ENCODE measurements at places on chromosomes 12 and 14.

DNA sequence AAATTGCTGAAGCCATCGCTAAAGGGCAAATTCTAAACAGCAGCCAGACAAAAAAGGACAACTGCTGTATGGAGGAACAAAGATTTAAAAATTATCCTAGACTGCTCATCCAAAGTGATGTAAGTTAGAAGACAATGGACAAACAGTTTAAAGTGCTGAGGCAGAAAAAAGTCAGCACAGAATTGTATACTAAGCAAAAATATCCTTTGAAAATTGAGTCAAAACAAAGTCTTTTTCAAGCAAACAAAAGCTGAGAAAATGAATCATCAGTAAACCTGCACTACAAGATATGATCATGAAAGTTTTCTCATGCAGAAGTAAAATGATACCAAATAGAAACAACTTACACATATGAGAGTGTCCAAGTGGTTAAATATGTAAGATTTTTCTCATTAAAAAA is 43.6 kb downstream of the EML5 start:
- DNase-seq: no peak

- no peak for DNase-seq
Measured at GRCh38 chr12:55112378-55112875, 13.8 kb upstream of the OR9K2 start.

GRCh38 chr12:48160046-48160445 is 2.7 kb upstream of the ASB8 start:
- DNase-seq: no peak

- no peak for DNase-seq
Measured at GRCh38 chr14:75905147-75905904, 76.5 kb downstream of the TGFB3 start.

GRCh38 chr14:102293781-102294180 is 11.2 kb downstream of the MOK start:
- DNase-seq: no peak

- DNase-seq: no peak
Measured at GRCh38 chr12:97638739-97639138, 176.1 kb downstream of the RMST start.

GRCh38 chr12:94174576-94174975 is 26.2 kb downstream of the PLXNC1 start:
- DNase-seq: no peak

GRCh38 chr12:131860472-131861260 is 32.5 kb downstream of the MMP17 start:
- DNase-seq: peak; percentile 85

DNA sequence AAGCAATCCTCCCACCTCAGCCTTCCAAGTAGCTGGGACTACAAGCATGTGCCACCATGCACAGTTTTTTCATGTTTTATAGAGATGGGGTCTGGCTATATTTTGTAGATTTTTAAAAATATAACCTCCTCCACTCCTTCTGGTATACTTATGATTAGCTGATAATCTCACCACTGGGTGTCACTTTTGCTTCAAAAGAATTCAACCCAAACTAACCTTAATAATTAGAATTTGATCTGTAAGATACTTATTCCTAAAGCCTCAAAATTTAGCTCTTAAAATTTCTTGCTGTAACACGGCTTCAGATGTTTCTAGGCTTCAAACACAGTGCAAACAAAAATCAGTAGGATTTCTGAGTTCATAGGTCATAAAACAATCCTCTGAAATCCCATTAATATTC is 130.3 kb downstream of the CEP83 start:
- no peak for DNase-seq

- no peak for DNase-seq
Measured at GRCh38 chr12:6084969-6085450, 39.5 kb downstream of the VWF start.

- DNase-seq: no peak
Measured at GRCh38 chr12:48183876-48184548, 568 bp downstream of the CCDC184 start.

DNA sequence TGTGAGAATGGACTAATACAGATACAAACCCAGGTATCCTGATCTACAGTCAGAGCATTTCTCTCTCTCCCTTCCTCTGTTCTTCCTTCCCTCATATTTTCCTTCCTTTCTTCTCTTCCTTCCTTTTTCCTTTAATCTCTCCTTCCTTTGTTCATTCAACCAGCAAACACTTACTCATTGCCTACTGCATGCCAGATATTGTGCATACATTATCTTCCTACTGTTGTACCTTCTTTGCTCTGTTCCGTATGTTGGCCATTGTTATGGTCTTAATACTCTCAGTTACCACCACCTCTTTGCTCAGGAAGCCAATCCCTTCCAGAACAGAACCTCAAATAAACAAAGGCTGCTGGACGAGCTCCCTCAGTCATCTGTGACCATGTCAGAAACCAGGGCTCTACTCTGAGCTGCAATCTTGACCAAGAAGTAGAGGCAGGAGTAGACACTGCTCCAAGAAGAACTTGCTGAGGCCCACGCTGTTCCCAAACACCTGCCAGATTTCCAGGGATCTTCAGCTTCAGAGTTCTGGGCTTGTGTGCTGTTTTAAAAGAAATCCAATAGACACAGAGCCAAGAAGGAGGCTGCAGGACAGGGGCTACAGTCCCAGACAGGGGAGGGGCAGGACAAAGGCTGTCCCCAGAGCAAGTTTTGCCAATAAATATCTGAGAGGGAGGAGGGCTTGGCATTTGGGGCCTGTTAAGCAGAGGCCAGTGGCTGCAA is 526.7 kb upstream of the TBX3 start:
- DNase-seq: no peak

DNA sequence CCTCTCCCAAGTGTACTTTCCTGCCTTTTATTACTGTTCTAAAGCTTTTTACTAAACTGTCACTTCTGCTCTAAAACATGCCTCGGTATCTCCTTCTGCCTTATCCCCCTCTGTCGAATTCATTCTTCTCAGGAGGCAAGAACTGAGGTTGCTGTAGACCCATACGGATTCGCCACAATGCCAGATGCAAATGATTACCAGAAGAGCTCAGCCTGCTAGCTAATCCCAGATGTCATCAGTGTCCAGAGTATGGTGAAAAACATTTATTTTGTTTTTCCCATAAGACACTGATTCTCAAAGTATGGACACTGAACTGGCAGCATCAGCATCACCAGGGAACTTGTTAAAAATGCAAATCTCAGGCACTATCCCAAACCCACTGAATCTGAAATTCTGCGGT is 359.3 kb downstream of the TMTC2 start:
- no peak for DNase-seq

- no peak for DNase-seq
Measured at GRCh38 chr12:122028905-122029560, 7.3 kb downstream of the BCL7A start.

DNA sequence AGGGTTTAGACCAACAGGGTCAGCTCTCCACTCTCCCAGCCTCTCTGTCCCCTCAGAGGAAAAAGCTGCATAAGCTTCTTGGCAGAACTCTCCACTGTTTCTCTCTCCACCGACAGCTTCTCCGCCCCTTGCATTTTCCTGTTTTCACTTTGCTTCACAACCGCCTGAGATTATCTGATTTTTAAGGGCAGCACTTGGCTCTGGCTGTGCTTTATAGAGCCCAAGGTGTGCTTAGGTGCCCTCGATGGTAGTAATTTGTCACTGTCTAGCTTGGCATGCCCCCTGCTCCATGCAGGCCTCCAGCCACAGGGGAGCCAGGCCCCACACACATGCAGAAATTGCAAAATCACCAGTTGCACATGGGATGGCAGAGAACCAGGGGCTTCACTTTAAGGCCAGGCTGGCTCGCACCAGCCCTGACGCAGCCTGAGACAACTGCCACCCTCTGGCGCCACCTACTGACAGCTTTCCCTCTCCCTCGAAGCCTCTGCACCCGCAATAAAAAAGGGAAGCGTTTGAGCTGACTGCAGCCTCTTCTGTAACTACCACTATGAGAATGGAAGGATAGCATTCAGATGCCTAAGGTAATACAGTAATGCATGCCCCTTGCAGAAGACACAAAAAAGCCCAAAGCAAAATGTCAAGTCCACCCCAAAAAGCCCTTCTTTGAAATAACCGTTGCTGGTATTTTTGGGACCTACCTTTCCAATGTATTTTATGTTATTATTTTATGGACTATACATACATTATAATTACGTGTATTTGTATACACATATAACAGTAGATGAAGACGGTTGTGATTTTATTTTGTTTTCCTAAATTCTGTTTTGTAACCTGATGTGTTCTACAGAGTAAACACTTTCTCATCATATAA is 32.0 kb upstream of the RIMBP2 start:
- peak; percentile 86 for DNase-seq

GRCh38 chr12:25957793-25958427 is 572 bp upstream of the RASSF8 start:
- peak; percentile 33 for DNase-seq

GRCh38 chr12:30200864-30201263 is 417.1 kb upstream of the TMTC1 start:
- peak; percentile 40 for DNase-seq

- no peak for DNase-seq
Measured at GRCh38 chr12:53493610-53494391, 5.5 kb downstream of the MAP3K12 start.

DNA sequence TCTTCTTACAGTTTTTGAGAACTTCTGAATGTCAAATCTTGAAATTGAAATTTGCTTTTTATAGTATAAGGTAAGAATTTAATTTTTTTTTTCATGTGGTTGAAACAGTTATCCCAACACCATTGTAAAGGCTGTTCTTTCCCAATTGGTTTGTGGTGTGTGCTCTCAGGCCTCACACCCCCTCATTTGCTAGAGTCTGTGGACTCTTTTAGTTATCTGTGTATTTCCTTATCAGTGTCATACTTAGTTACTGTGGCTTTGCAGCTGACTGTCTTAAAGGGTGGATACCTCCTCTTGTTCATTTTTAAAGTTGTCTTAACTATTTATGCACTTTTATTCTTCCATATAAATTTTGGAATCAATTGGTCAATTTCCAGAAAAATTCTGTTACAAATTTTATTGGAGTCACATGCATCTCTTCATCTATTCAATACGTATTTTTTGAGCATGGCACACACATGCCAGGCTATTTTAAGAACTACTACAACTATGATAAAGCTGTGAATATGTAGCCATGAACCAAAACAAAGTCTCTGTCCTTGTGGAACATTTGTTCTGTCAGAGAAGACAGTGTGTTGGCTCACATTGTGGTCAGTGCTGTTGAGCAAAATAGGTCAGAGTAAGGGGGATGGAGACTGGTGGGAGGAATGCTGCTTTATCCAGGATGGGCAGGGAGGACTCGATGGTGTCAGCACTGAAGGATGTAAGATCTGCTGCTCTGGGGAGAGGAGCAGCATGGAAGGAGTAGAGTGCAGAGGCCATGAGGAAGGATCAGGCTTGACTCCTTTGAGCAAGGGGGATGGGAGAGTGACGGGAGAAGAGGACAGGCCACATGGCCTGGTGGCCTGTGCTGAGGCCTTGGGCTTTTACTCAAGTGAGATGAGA is 24.1 kb downstream of the FGF23 start:
- no peak for DNase-seq

GRCh38 chr12:128684352-128684751 is 139.4 kb downstream of the SLC15A4 start:
- DNase-seq: no peak

GRCh38 chr12:43872396-43872795 is 36.5 kb downstream of the TMEM117 start:
- DNase-seq: no peak

DNA sequence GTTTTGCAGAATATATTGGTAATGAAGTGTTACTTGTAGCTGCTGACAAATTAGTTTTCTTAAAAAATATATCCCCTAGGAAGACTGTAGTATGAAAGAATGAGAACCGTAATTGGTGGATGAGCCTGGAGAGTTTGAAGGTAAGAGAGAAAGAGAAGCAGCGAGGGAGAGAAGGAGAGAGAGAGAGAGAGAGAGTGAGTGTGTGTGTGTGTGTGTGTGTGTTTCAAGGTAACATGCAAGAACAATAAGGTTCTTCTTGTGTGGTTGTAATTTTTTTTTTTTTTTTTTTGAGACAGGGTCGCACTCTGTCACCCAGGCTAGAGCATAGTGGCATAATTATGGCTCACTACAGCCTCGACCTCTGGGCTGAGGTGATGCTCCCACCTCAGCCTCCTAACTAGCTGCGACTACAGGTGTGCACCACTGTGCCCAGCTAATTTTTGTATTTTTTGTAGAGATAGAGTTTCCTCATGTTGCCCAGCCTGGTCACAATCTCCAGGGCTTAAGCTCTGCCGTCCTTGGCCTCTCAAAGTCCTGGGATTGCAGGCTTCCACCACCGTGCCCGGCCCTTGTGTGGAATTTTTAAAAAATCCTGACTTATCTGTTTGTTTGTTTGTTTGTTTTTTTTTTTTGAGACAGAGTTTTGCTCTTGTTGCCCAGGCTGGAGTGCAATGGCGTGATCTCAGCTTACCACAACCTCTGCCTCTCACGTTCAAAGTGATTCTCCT is 73.7 kb downstream of the RASSF3 start:
- DNase-seq: no peak

DNA sequence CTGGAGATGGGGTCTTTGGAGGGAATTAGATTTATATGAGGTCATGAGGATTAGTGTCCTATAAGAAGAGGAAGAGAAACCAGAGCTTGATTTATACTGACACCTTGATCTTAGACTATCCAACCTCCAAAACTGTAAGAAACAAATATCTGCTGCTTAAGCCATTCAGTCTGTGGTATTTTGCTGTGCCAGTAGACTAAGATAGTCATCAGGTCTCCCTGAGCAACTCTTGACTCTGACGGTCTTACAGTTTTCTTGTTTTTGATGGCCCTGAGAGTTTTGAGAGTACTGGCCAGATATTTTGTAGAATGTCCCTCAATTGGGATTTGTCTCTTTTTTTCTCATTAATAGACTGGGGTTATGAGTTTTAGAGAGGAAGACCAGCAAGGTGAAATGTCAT is 51.7 kb downstream of the TSHR start:
- DNase-seq: no peak

DNA sequence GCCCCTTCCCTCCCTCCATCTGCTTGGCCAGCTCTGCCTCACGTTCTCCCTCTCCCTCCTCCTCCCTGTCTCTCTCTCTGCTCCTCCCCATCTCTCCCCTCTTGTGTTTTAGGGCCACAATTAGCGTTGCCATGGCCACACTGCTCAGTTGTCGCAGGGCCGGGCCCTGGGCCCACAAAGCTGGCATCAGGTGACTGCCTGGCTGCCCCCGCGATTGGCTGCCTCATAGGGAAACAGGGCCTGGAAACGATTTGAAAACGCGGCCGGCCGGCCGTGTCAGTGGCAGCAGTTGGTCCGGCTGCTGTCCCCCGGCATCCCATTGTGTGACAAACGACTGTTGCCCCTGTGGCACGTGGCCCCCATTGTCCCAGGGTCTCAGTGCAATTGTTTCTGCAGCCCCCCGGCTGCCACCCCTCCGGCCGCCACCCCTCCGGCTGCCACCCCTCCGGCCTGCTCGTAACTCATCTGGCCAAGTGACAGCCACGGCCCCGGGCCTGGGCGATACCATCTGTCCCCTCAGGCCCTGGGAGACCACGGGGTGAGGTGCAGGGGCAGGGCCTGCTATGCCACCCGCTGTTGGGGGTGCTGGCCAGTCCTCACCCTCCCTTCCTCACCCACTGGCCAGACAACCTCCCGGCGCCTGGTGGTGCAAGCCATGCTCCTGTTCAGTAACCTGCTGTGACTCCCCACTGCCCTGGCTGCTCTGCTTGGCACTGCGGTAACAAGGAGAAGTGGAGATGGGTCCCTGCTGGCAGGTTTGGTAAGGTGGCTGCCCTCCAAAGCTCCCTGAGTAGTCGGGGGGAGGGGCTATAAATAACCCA is 17.4 kb downstream of the FOXN4 start:
- peak; percentile 70 for DNase-seq

- no peak for DNase-seq
Measured at GRCh38 chr12:117662620-117663395, 301.4 kb upstream of the NOS1 start.

GRCh38 chr12:55862286-55862685 is 19.6 kb upstream of the MMP19 start:
- DNase-seq: no peak

Measured in psoas muscle (tissue), 8 donors.